ENCODE measurements at places on chromosomes 2 and 18.

GRCh38 chr2:236175548-236176150, 7.5 kb upstream of the GBX2 start:
- no peak for DNase-seq

DNA sequence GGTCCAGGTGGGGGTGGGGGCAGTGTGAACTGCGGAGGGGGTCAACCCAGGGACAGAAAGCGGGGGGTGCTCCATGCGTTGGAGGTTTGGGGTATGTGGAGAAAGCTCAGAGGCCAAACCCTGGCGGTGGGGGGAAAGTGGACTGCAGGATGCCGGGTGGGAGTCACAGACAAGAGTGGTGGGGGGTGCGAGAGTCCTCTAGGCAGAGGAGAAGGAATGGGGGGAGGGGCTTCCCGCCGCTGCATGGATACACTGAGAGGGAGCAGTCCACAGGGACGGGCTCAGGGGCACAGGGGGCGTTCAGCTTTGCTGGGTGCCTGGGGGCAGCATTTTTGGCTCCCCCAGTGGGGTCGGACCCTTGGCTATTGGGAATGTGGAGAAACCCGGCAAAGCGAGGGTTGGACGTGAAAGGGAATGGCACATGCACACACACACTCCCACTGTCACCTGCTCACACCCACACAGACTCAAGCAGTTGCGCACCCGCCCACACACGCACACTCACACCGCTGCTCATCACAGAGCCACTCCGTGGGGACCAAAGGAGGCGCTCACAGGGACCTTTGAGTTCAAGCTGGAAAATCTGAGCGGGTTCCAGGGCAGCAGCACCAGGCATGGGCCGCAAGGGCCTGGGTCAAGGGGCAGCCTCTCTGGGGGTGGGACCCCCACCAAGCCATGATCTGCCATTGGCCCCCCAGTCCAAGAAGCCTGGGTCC, 7.7 kb downstream of the GBX2 start:
- no peak for DNase-seq

DNA sequence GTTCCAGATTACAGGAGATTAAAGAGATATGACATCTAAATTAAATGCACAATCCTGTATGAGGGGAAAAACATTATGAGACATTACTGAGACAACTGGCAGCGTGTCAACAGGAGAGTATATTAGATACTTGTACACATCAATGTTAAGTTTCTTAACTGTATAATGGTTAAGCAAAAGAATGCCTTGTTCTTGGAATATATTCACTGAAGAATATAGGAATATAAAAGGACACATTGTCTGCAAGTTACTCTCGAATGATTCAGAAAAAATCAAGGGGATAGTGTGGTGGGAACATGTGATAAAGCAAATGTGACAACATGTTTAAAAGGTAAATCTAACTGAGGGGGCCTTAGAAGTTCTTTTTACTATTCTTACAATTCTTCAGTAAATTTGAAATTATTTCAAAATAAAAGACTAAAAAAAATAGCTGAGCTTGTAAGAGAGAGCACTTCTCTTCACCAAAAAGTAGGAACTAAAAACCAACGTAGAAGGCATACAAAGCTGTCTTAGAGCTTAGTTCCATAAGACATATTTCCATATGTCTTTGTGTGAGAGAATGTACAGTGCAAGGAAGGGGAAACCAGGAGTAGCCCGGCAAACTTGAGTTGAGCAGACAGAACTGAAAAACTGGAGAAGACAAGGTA, 7.5 kb downstream of the WDPCP start:
- no peak for DNase-seq

DNA sequence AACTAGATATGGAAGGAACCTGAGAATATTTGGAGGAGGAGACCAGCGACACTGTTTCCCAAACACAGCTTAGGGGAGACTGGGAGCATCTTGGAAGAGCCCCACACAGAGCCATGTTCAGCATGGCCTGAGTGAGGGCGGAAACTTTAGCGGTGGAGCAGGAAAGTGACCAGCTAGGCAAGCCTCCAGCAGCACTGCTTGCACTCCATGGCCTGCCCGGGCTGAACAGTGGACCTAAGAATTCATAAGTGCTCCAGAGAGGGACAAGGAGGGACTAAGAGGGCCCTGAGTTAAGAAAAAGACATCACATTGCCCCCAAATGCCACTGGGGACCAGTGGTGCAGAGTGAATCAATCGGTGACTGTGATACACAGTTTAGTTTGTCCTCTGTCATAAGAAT, 566.4 kb downstream of the TNS1 start:
- DNase-seq, result no peak

DNA sequence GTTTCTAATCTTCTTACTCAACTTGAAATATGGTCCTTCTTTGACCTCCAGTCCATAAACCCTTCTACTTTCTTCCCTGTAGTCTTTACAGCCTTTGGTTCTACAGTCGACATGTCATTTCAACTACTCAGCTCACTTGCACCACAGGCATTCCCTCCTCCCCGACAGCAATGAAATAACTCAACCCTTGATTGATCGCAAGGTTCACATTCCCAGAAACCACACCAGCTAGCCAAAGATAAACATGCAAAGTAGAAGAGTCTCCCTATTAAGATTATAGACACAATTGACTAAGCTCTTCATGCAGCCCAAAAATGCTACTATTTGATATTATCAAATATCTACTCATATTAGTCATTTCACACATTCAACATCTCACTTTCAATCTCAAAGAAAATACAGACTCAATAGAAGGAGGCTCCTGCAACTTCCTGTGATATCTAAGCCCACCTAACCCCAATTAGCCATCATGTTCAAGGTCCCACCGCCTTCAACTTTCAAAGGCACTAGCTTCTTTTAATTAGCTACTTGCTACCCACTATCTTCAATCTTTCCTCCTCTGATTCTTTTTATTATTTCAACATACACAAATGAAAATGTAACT, 50.8 kb downstream of the RTTN start:
- DNase-seq, result no peak

- DNase-seq, result no peak
These were observed 79.1 kb downstream of the UGGT1 start for GRCh38 chr2:128169933-128170709.

GRCh38 chr2:27720004-27720551, 51.4 kb upstream of the MRPL33 start:
- no peak for DNase-seq

DNA sequence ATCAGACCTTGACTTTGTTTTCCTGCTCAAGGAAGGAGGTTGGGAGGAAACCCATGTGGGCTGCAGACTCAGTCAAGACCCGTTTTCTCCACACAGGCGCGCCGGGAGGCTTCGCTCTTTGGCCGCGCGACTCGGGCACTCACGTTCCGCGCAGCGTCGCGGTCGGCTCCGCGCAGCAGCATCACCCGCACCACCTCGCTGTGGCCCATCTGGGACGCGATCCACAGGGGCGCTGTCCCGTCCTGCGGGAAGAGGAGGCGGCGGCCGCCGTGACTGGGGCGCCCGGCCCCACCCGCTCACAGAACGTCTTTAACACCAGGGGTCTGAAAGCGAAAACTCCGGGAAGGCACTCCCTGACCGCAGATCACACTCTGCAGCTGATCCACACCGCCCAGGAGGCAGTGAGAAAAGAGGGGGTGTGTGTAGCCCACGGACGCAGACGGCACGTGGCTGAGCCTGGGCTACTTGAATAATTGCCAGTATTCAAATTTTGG, 33.1 kb upstream of the NPC1 start:
- DNase-seq, result no peak

GRCh38 chr2:44120428-44120827, 48.2 kb upstream of the PPM1B start:
- no peak for DNase-seq

- DNase-seq, result no peak
These were observed 421.3 kb downstream of the ARHGAP15 start for GRCh38 chr2:143550500-143550899.

GRCh38 chr2:177668617-177669016, 276.0 kb downstream of the AGPS start:
- DNase-seq, result no peak

- no peak for DNase-seq
These were observed 8.6 kb upstream of the DES start for GRCh38 chr2:219409619-219410018.

- no peak for DNase-seq
These were observed 51.8 kb downstream of the NDUFA10 start for GRCh38 chr2:239973386-239973785.

DNA sequence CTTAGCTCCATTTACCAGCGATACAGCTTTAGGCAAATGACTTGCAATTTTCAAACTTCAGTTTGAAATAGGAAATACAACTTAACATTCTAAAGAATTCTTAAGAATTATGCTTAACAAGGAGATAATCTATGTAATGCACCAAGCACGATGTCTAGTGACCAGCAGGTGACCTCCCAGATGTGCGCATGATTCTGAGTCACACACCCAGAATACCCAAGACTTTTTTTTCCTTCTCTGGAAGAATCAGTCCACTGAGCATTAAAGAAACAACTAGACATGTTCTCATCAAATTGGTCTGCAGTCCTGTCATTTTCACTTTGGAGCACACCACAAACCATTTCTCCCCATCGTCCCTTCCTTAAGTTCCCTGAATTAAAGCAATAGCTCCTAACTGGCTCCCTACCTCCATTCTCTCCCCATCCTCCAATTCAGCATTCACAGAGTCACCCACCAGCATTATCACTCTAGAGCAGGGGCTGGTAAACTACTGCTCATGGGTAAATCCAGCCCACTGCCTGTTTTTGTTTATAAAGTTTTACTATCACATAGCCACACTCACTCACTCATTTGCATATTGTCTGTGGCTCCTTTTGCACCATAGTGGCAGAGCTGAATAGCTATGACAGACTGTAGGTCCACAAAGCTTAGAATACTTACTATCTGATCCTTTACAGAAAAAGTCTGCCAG, 13.2 kb downstream of the EVA1A start:
- no peak for DNase-seq

- DNase-seq, result no peak
These were observed 434.4 kb upstream of the ETAA1 start for GRCh38 chr2:66962716-66963115.

DNA sequence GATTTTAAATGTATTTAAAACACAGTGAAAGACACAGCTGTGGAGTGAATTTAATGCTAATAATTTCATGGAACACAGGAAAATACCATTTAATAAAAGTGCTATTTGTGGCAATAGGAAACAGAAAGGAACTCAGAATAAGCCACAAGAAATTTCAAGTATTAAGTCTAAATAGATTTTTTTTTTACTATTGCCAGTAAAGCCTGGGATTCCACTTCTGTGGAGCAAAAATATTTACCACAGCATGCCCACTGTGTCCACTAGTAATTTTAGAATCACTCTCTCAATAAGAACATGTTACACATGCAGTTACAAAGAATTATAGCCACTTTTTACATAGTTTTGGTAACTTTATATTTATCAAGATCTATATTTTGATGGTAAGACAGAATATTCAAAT, 17.2 kb downstream of the KCTD18 start:
- no peak for DNase-seq

- DNase-seq, result no peak
These were observed 214.8 kb downstream of the ZNF521 start for GRCh38 chr18:25137197-25137472.

- DNase-seq, result no peak
These were observed 13.8 kb upstream of the NCOA1 start for GRCh38 chr2:24477229-24477628.

GRCh38 chr18:77373730-77374445, 124.2 kb downstream of the GALR1 start:
- no peak for DNase-seq

DNA sequence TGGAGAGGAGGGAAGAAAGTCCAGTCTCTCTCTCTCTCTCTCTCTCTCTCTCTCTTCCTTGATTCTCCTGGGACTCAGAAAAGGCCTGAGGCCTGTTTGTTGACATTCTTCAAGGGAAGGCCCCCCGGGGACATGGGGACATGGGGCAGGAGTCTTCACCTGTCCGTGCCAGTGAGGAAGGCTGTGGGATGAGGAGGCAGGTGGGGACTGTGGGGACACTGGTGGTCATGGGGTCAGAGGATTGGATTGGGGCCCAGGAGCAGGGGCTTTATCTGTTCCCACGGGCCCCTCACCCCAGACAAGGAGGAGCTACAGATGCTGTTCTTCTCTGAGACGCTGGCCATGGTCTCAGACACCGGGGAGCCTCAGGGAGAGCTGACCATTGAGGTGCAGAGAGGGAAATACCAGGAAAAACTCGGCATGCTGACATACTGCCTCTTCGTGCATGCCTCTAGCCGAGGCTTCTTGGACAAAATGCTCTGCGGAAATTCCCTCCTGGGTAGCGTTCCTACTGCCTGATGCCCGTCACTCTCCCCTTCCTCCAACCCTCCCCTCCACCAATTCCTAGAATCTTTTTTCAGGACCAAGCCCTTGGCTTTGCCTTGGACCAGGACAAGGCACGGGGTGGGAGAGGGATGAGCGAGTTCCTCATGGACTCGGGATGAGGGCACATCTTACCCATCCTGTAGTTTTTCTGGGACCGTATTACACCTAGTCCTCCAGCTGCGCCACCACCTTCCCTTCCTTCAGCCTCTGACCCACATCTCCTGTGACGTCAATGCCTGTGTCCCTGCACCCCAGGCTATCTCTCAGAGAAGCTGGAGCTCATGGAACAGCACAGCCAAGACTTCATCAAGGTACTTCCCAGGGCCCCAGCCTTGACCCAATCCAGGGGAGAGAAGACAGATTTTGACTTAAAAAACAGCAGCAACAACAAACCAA, 850 bp downstream of the CATIP start:
- no peak for DNase-seq

Data from activated CD8-positive, alpha-beta memory T cell treated with anti-CD3 and anti-CD28 coated beads for 1 hour (primary cell).